Fibroblast of skin of back (primary cell): ENCODE measurements at places on chromosomes 2 and 18.

DNA sequence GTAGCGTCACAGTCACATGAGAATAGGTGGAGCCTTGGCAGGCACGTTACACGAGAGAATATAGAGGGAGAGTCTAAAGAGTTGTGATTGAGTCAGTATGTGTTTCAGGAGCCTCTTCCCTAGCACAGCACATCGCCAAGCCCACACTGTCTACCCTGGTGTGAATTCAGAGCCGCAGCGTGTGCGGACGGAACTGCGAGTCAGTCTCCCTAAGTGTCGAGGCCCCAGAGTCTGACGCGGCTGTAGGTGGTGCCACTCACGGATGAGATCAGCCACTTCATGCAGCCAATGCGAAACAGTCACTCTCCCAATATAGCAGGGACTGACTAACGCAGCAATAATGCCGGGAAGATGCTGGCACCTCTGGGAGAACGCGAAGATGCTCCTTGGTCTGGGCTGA is 587.3 kb upstream of the ID2 start:
- DNase-seq, result peak; percentile 55

DNA sequence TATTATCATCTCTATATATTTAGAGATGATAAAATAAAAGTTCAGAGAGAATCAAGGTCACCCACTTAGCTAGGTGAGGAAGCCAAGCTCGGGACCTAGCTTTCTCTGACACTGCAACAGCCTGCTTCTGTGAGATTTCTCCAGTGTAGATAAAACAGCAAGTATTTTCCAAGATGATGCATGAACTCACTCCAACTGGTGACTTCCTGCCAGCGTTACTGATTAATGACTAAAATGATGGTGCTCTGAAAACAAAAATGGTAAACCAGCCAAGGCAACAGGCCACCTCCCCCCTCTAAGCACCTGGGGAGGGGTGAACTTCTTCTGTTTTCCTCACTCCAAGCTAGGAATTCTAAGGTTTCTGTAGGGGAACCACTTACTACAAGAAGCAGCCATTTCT is 510.2 kb upstream of the ID2 start:
- DNase-seq, result peak; percentile 58

DNA sequence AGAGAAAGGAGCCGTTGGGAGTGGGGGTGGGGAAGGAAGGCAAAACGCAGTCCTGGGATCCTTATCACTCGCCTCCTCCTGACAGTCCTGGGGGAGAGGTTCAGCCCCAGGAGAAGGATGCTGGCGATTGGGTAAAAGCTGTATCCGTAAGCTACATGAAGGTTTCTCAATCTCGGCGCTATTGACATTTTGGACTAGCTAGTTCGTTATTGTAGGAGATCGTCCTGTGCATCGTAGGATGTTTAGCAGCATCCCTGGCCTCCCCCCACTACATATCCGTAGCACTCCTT is 511 bp upstream of the TP53I3 start:
- no peak for DNase-seq

GRCh38 chr2:232345251-232345650 is 33.3 kb upstream of the ALPP start:
- DNase-seq, result no peak

GRCh38 chr2:33167622-33168245 is 221.0 kb downstream of the LTBP1 start:
- DNase-seq, result peak; percentile 83
